ENCODE measurements at places on chromosomes 7 and 10. TPM values are rescaled to one million over a fixed set of nuclear protein-coding genes. Genes with fewer than 3 reads are reported as not detected.

AKAP9 gene
- total RNA-seq, result 35.5 TPM

GRCh38 chr10:72685264-72685921 lies 6.5 kb upstream of the MCU start:
- DNase-seq, result no peak

DNA sequence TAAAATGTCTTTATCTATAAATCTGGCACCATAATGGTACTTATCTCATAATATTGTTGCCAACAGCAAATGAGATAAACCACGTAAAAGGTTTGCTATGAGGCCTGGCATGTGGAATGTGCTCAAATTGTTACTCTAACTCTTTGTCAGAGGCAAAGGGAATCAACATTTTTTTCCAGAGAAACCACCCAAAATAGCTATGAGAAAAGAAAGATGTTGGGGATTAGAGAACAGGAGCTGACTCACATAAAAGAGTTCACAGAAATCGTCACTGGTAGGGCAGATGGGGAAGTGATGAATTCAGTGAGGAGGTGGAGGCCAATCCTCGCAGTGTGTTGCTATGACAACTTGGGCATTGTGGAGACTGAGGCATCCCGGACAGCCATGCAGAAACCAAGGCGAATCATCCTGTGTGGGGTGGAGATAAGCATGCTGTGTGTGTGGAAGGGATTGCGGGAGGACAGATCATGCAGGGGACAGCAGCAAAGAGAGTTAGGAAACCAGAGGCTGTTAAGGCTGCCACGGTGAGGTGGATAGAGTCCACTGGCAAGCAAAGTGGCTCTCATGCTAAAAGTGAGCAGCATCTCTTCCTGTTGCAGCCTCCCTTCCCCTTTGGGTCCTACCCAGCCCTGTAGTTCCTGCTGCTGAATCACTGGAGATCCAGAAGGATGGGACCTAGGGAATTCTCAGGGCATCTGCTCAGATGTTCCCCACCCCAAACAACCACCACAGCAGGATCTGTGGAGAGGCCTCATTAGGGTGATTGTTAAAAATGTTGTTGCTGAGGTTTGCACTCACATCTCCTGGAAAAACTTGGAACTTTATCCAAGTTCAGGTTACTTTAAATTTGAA lies 103.9 kb downstream of the CUBN start:
- peak; percentile 92 for DNase-seq

- no peak for DNase-seq
Measured at GRCh38 chr10:47349516-47349915, 1.4 kb downstream of the RBP3 start.

- no peak for DNase-seq
Measured at GRCh38 chr7:40059057-40059456, 75.4 kb downstream of the MPLKIP start.

DNA sequence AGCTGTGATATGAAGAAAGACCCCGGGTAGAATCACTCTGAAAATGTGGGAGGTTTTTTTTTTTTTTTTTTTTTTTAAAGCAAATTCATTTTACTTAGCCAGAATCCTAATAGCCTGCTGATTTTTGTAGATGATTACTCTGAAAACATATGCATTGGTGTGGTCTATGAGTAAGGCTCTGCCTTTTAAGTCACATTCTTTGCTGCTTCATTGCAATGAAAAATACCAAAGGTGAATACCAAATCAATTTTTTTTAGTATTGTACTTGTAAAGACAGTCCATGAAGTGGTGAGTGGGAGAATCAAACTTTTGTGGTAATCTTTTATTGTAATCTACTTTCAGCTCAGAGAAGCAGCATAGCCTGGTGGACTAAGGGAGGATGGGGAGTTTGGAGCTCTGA lies 130.3 kb downstream of the SDK1 start:
- no peak for DNase-seq

GRCh38 chr7:123096976-123097375 lies 101.5 kb upstream of the TAS2R16 start:
- DNase-seq, result no peak

- no peak for DNase-seq
Measured at GRCh38 chr10:133041101-133041500, 46.6 kb upstream of the ADGRA1 start.
